ENCODE measurements at places on chromosomes 16 and 17. TPM values are rescaled to one million over a fixed set of nuclear protein-coding genes. Genes with fewer than 3 reads are reported as not detected.
A peak's percentile ranks its signal among the peaks of the same experiment; 100 is the strongest.

SEPTIN1 gene
- 0.86 TPM for total RNA-seq

ASGR1 gene
- total RNA-seq, result 8.0 TPM

OR1E1 gene
- total RNA-seq, result not detected

MEOX1 gene
- 0.82 TPM for total RNA-seq

DNA sequence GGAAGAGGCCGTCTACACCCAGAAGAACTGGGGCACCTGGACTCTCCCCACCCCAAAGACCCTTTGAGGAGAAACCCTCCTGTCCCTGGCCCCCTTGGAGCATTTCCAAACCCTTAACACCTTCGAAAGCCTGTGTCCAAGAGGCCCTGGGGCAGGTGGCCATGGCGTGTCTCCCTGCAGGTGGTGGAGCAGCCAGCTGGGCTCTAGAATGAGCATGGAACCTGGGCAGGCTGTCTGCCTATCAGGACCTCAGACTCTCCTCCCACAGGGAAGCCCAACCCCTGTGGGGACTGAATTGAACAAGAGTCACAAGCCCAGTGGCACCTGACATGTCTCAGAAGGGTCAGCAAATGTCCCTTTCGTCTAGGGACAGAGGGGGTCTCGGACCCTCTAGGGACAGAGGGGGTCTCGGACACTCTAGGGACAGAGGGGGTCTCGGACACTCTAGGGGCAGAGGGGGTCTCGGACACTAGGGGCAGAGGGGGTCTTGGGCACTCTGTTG is 8.4 kb downstream of the CBX4 start:
- H3K4me3 ChIP-seq, result no peak overlapping the region
- no peak overlapping the region for H3K27ac ChIP-seq
- H3K36me3 ChIP-seq, result peaks cover 23% of the 10 kb centered on the region

GRCh38 chr16:4814542-4815173 is 12.2 kb upstream of the ROGDI start:
- H3K4me1 ChIP-seq, result no peaks in the 10 kb centered on the region
- H3K36me3 ChIP-seq, result peaks cover 49% of the 10 kb centered on the region
- H3K27ac ChIP-seq, result no peak overlapping the region
- no peak for DNase-seq

GRCh38 chr16:1300664-1301476 is 8.6 kb upstream of the UBE2I start:
- no peak overlapping the region for H3K27ac ChIP-seq
- peak; percentile 73 for DNase-seq
- H3K36me3 ChIP-seq, result no peaks in the 10 kb centered on the region
- no peaks in the 10 kb centered on the region for H3K4me1 ChIP-seq
- H3K27me3 ChIP-seq, result no peaks in the 10 kb centered on the region

DNA sequence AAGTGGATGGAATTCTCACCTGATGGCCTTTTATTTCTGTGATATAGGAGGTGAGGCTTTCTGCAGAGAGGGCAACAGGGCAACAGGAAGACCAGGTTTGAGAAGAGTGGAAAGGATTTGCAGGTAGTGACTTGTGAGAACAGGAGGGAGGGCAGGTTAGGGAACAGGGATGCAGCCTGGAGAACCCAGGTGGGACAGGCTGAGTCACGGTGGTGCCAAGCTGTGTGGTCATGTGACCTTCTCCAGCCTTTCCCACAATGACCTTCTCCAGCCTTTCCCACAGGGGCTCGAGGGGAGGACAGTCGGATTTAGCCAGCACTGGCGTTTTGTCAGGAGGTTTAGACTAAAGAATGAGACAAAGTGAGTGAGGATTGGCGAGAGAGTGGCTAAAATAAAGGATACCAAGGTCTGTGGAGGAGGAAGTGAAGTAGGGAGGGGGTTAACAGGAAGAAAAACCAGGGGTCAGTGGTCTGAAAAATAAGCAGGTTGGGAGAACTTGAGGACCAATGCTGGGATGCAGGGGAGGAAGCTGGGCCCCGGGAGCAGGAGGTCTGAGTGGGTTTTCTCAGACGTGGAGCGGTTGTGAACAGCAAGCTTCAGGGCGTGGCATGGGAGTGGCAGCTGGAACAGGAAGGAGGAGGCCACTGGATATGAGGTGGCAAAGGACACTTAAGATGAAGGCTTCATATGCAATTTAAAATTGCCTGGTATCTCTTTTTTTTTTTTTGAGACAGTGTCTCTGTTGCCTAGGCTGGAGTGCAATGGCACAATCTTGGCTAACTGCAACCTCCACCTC is 37.7 kb downstream of the DNAH2 start:
- H3K27ac ChIP-seq, result no peak overlapping the region
- H3K4me1 ChIP-seq, result no peaks in the 10 kb centered on the region
- no peak overlapping the region for H3K4me3 ChIP-seq

DNA sequence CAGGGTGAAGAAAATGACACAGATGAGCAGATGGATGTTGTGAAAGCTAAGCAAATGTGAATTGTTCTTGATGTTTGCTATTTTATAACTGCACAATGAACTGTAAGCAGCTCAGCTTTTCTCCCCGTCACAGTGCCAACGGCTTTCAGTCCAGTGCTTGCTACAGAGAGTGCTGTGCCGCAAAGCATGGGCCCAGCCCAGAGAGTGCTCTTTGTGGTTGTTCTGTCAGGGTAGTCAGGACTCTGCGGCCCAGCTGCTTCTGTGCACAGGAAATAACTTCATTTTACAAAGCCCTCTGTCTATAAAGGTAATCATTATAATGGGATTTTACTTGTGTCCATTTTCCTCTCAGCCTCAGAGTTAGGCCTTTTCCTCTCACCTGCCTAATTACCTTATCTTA is 39.1 kb downstream of the CDRT15 start:
- H3K4me3 ChIP-seq, result no peak overlapping the region

DNA sequence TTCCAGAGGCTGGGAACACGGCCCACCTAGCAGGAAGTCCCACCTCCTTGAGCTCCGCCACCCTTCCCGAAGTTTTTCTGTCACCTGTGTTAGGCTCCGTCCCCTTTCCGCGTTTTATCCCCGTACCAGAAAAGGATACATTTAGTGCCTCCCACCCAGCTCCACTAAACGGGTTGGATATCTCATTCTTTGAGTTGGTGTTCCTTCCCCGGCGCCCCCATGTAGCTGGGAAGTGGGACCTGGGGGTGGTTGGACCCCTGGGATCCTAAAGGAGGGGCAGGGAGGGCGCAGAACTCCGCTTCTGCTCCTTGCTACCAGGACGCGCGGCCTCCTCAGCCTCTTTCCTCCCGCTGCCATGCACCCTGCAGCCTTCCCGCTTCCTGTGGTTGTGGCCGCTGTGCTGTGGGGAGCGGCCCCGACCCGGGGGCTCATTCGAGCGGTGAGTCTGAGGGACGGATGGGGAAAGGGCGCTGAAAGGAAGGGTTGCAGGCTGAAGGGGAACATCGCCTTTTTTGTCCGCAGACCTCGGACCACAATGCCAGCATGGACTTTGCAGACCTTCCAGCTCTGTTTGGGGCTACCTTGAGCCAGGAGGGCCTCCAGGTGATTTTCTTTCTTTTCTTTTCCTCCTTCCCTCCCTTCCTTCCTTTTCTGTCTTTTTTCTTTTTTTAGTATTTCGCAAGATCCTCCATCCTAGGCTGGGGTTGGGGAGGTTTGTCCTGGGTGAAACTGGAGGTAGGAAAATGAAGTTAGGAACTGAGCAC is 669 bp downstream of the RNF167 start:
- H3K36me3 ChIP-seq, result peaks cover 47% of the 10 kb centered on the region
- H3K27me3 ChIP-seq, result no peaks in the 10 kb centered on the region
- H3K4me3 ChIP-seq, result peak overlapping the region; percentile 75
- DNase-seq, result no peak

DNA sequence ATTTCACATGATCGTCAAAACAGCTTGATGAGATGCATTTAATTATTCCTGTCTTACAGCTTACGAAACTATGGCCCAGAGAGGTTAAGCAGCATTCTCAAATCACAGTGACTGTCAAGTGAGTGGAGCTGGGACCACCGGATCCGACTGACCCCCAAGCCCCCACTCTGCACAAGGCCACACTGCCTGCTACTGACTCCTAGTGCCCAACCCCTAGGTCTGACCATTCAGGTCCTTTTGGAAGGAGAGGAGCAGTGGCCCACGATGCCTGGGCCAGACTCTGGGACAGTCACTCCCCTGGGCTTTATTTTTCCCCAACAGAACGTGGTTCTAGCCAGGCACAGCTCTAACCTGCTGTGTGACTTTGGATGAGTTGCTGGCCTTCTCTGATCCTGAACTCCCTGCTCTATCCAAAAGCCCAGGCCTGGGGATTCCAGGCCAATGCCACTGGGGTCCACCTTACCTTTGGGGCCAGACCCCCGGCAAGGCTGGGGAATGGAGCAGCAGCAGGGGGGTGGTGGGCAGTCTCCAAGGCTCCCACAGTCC is 9.9 kb downstream of the TSPOAP1 start:
- no peak for DNase-seq
- H3K4me1 ChIP-seq, result peaks cover 10% of the 10 kb centered on the region
- H3K36me3 ChIP-seq, result no peaks in the 10 kb centered on the region
- no peaks in the 10 kb centered on the region for H3K27me3 ChIP-seq

GRCh38 chr16:3907586-3907985 is 27.1 kb upstream of the CREBBP start:
- no peaks in the 10 kb centered on the region for H3K4me1 ChIP-seq
- H3K4me3 ChIP-seq, result no peak overlapping the region
- DNase-seq, result no peak
- H3K27me3 ChIP-seq, result no peaks in the 10 kb centered on the region

- no peaks in the 10 kb centered on the region for H3K36me3 ChIP-seq
- no peak for DNase-seq
- no peaks in the 10 kb centered on the region for H3K27me3 ChIP-seq
- peaks cover 38% of the 10 kb centered on the region for H3K4me1 ChIP-seq
These were observed 236.7 kb upstream of the CIBAR2 start for GRCh38 chr16:85348911-85349334.

GRCh38 chr16:70703041-70703834 is 17.4 kb upstream of the MTSS2 start:
- DNase-seq, result peak; percentile 65
- H3K4me1 ChIP-seq, result peaks cover 10% of the 10 kb centered on the region
- H3K27me3 ChIP-seq, result no peaks in the 10 kb centered on the region
- H3K27ac ChIP-seq, result no peak overlapping the region

GRCh38 chr16:25063102-25063501 is 47.9 kb upstream of the ARHGAP17 start:
- peaks cover 4% of the 10 kb centered on the region for H3K4me1 ChIP-seq
- no peaks in the 10 kb centered on the region for H3K36me3 ChIP-seq
- no peak overlapping the region for H3K27ac ChIP-seq
- no peak for DNase-seq
- H3K27me3 ChIP-seq, result no peaks in the 10 kb centered on the region

GRCh38 chr16:57617604-57618111 is 10.8 kb upstream of the ADGRG1 start:
- DNase-seq, result no peak
- H3K27ac ChIP-seq, result no peak overlapping the region
- no peaks in the 10 kb centered on the region for H3K4me1 ChIP-seq
- no peaks in the 10 kb centered on the region for H3K36me3 ChIP-seq
- no peaks in the 10 kb centered on the region for H3K27me3 ChIP-seq
- no peak overlapping the region for H3K4me3 ChIP-seq

DNA sequence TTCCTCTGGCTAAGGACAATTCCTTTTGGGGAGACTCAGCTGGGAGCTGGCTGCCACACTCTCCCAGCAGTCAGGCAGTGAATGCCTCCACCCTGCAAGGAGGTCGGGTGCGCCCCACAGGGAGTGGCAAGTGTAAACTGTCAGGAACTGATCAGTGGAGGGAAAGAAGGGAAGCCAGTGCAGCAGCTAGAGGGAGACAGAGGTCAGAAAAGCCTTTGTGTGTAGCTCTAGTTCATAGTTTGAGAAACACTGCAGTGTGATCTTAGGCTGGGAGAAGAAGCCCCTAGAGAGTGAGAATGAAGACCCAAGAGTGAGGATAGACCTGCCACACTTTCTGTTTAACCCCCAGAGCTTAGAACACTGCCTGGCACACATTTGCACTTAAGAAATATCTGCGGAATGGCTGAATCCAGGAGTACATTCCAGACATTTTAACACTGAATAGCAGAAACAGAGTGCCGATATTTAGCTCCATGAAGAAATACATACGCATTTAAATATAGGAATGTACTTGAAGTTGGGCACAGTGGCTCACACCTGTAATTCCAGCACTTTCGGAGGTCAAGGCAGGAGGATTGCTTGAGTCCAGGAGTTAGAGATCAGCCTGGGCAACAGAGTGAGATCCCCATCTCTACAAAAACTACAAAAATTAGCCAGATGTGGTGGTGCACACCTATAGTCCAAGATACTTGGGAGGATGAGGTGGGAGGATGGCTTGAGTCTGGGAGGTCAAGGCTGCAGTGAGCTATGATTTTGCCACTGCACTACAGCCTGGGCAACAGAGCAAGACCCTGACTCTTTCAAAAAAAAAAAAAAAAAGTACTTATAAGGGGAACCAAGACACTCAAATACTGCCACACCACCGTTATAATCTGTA is 11.1 kb upstream of the SLC5A11 start:
- no peaks in the 10 kb centered on the region for H3K27me3 ChIP-seq
- no peaks in the 10 kb centered on the region for H3K36me3 ChIP-seq
- H3K4me1 ChIP-seq, result no peaks in the 10 kb centered on the region
- no peak overlapping the region for H3K27ac ChIP-seq
- peak; percentile 54 for DNase-seq

GRCh38 chr17:60006160-60006559 is 41.6 kb upstream of the RNFT1 start:
- DNase-seq, result no peak
- H3K36me3 ChIP-seq, result no peaks in the 10 kb centered on the region
- no peaks in the 10 kb centered on the region for H3K4me1 ChIP-seq
- no peak overlapping the region for H3K4me3 ChIP-seq
- no peak overlapping the region for H3K27ac ChIP-seq
- H3K27me3 ChIP-seq, result no peaks in the 10 kb centered on the region

DNA sequence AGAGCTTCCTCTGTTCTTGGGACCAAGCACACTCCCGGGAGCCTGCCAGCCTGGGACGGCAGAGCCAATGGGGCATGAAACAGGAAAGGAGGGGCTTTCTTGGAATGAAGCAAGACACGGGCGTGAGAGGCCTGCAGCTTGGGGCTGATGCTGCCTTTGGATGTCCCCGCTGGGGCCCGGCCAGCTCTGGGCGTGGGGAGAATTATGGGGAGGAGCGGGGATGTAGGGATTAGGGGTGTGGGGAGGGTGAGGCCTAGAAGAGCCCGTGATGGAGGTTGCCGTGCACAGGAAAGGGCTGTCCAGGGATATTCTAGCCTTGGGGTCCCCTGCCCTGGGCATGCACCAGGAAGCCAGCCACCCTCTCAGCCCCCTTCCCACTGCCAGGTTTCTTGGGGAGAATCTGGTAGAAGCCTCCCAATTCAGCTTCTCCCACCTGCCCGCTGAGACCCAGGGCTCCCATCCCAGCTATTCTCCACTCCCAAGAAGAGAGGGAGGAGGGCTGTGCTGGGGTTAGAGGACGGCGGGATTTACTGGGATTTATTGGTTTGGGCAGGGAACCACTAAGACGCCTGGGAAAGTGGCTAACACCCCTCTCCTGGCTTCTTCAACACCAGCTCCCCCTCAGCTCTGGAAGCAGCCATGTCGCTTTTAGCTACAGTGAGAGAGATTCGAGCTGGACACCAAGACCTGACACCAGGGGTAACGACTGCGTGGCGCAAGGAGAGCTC is 20.0 kb upstream of the NXPH3 start:
- H3K4me3 ChIP-seq, result no peak overlapping the region
- H3K27ac ChIP-seq, result no peak overlapping the region
- DNase-seq, result no peak
- H3K27me3 ChIP-seq, result no peaks in the 10 kb centered on the region
- H3K4me1 ChIP-seq, result peaks cover 4% of the 10 kb centered on the region
